ENCODE measurements at places on chromosomes 6 and 20.

GRCh38 chr6:75147512-75147911 is 58.3 kb downstream of the COL12A1 start:
- no peak for DNase-seq

DNA sequence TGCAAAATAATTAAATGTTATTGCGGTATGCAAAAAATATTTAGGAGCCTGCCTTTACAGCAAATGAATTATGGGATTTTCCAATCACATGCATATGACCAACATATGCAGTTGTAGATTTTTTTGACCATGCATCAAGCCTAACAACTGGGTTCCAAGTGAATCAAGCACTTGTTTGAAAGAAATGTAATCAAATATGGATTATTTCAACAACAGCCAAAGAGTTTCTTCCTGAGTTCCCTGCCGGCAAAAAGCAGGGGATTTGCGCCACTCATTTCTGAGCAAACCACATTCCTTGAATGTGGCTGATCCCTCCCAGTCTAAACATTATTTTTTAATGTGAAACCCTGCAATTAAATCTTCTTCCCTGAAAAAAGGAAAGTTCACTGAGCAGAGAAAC is 100.1 kb upstream of the ADTRP start:
- no peak for DNase-seq

GRCh38 chr6:150368762-150369161 is at the start of gene IYD:
Gene IYD (plus strand): TSS chr6:150369012. CDS start chr6:150369032, 20 bp downstream.
- DNase-seq, result no peak

GRCh38 chr6:161667957-161668356 is 394.1 kb upstream of the AGPAT4 start:
- DNase-seq, result no peak

- DNase-seq, result no peak
Observed at GRCh38 chr20:32237419-32237818, 29.7 kb downstream of the POFUT1 start.

DNA sequence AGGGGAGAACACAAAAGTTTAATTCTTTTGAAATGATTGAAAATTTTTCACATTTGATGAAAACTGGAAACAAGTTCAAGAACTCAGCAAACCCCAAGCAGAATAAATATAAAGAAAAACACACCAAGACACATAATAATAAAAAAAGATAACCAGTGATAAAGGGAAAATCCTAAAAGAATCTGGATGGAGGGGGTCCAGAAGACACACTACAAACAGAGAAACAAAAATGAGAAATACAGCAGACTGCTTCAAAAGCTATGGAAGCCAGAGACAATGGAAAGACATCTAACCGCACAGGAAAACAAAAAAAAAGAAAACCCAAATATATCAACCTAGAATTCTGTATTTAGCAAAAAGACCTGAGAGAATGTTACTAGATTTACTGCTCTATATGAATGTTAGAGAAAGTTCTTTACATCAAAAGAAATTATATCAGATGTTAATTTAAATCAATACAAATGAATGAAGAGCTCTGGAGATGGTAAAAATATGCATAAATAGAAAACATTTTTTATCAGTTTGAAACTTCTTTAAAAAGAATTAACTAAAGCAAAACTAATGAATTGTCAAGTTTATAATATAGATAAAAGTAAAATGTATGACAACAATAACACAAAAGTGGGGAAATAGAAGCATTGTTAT is 310.7 kb upstream of the PREP start:
- no peak for DNase-seq

DNA sequence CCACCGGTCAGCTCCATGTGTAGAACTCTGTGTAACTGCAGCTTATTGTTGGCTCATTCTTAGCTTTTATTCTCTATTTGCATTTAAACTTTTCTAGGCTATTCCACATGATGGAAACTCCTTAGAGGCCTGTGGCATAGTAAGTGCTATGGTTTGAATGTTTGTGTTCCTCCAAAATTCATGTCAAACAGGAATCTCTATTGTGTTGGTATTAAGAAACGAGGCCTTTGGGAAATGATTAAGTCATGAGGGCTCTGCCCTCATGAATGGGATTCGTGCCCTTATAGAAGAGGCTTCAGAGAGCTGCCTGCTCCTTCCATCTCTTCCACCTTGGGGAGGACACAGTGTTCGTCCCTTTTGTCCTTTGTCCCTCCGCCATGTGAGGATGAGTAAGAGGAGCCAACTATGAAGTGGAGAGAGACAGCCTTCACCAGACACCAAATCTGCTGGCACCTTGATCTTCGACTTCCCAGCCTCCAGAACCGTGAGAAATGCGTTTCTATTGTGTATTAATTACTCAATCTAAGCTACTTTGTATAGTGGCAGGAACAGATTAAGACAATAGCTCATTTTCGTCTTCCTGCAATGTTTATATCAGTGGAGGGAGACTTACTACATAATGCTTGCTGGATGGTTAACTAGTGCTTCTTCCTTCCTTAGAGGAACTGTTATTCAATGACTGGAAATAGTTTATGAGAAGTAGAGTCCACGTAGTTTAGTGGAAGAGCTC is 361.1 kb downstream of the FARS2 start:
- no peak for DNase-seq

DNA sequence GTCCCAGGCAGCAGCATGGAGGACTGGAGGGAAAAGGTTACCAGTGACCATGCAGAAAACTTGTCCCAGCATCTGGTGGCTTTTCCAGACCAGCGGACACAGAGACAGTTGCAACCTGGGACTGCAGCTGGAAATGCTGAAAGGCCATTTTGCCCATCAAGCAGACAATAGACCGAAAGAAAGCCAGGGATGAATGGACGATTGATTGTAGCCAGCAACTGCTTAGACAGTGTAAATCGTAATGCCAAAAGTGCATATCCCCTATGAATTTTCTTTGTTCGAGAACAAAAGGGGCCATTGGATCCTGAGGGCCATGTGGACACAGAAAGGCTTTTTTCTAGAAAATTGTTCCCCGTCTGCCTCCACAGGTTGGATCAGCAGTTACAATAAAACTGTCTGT is 115.7 kb downstream of the MBOAT1 start:
- DNase-seq, result no peak

- DNase-seq, result no peak
Observed at GRCh38 chr6:100944644-100945043, 63.5 kb upstream of the ASCC3 start.

DNA sequence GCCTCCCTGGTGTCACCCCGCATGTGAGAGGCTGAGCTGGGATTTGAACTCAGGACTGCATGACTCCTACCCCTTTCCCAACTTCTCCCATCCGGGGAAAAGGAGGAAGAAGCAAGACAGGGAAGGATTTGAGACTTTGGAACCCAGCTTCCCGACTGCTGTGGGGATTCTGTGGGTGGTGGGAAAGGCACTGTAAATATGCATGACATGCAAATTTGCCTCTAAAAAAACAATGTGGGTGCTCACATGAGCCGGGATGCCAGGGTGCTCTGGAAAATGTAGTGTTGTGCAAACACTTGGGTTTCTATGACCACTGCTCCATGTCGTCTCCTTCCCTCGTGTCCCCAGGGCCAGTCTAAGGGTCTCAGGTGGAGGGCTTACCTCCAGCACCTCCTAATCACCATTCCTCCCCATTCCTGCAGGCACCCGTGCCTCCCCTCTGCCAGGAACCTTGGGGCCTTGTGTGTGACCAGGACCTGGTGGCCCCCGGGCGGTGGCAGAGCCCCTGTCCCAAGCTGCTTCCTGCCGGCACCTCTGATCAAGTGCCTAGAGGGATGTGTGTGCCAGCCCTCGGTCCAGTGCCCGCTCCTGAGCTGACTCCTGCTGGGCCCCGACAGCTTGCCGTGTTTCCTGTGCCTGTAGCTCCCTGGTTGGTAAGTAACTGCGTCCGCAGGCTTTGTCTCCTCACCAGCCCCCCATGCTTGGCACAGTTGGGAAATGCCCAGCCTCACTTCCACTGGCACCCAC is 60.7 kb downstream of the DLGAP4 start:
- DNase-seq, result no peak

DNA sequence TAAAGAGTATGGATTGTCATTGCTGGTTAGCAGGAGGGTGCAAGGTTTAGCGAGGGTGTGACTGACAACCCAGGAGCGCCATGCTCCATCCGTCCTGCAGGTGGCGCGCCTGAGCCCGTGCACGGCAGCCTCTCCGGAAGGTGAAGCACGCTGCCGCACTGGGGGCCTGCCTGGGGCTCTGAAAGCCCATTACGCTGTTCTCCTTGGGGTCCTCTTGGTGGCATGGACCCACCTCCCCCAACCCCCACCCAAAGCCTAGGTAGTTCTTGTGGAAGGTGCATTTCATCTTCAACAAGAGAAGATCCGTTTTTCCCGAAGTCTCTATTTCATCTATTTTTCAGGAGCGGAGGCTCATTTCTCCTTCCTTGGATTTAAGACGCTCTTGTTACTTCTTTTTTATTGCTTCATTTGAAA is 197.4 kb upstream of the KCNG1 start:
- DNase-seq, result peak; percentile 58

DNA sequence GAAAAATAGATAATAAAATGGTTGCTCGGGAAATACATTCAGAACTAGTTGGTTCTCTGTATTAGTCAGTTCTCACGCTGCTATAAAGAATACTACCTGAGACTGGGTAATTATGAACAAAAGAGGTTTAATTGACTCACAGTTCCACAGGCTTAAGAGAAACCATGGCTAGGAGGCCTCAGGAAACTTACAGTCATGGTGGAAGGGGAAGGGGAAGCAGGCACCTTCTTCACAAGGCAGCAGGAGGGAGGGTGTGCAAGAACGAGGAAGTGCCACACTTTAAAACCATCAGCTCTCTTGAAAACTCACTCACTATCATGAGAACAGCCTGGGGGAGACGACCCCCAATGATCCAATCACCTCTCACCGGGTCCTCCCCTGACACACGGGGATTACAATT is 24.2 kb upstream of the SNX9 start:
- no peak for DNase-seq

- no peak for DNase-seq
Observed at GRCh38 chr6:128757961-128758360, 125.0 kb upstream of the LAMA2 start.

DNA sequence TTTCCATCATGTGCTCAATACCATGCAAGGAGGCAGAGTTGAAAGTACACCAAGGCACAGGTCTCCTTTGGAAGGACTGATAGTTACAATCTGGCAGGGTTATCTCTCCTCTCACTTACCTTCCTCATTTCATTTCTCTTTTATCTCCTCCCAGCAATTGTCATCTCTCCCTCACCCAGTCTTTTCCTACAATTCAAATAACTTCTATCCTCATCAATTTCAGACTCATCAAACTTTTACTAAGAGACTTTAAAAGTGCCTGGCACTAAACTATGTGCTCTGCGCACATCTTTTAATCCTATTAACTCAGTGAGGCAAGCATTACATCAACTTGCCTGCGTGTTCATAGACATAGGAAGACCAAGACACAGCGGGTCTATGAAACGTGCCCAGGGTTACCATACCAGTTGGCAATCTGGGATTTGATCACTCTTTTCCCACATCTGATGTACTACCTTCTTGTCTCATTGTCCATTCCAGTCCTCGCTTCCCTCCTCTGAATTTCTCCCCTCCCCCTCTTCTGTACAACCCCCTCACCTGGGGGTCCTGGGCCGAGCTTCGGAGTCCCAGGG is 1.2 kb downstream of the VARS1 start:
- no peak for DNase-seq

DNA sequence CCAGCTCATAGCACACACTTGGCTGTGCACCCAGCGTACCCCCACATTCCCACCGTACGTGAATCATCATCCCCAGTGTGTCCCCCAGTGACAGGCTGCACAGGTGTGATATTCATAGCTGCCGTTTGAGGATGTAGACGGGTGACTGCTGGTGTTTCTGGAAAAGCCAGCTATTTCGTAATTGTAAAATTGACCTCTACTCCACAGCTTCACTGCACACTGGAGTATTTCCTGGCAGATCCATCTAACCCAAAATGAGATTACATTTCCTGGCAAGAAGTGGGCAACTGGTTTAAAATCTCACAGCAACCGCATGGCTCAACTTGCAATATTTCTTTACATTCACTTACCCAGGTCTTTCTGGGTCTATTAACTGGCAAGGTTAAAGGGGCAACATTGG is 30.3 kb downstream of the CD83 start:
- DNase-seq, result no peak

DNA sequence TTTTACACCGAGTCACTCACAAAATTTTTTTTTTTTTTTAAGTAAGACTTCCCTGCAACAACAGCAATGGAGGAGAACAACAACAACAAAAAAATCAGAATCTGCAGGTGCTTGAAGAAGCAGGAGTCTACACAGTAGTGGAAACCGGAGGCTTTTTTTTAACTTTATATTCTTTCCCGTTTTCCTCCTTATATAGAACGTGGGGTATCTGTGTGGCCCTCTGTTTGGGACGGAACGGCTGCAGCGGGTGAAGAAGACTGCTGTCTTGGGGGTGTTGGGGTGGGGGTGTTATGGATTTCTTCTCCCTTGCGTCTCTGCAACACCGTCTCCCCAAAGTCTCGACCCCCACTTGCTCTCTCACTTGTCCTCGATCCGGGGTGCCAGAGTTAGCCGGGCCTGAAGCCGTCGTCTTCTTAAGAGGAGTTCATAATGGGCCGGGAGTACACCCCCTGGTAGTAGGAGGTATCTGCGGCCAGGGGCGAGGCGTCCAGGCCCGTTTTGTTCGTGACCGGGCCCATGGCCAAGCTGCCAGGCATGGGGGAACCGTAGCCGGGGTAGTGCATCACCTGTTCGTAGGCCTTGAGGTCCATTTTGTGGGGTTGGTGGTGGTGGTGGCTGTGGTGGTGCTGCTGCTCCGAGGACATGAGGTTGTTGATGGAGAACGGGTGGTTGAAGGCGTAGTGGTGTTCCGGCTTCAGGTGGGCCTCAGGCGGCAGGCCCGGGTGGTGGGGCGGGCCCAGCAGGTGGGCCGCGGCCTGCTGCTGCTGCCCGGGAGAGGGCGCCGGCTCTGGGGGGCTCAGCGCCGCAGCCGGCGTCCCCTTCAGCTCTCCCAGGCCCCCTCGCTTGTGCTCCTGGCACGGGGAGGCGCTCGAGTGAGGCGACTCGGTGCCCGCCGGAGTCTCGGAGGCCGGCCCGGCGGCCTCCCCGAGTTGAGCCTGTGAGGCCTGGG is 2.7 kb downstream of the FOXA2 start:
- no peak for DNase-seq

DNA sequence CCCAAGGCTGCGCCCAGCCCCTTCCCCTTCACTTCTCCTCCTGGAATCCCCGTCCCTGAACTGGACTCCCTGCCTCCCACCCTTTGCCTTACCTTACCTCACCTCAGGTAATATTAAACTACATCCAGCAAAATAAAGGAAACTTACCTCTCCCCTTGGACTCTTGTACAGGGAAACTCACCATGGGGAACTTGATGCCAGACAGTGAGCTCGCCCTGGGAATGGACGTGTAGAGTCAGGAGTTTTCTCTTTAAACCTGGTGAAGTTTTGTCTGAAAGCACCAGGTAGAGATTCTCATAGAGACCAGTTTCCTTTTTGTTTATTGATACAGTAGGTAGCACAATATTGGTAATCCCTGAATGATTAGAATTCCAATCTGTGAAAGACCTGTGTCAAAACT is 544 bp upstream of the HLA-C start:
- no peak for DNase-seq

- DNase-seq, result no peak
Observed at GRCh38 chr20:34131491-34131890, 19.4 kb upstream of the EIF2S2 start.

GRCh38 chr20:63128956-63129355 is 87.0 kb downstream of the YTHDF1 start:
- peak; percentile 10 for DNase-seq
